ENCODE measurements at places on chromosomes 5 and 9.

DNA sequence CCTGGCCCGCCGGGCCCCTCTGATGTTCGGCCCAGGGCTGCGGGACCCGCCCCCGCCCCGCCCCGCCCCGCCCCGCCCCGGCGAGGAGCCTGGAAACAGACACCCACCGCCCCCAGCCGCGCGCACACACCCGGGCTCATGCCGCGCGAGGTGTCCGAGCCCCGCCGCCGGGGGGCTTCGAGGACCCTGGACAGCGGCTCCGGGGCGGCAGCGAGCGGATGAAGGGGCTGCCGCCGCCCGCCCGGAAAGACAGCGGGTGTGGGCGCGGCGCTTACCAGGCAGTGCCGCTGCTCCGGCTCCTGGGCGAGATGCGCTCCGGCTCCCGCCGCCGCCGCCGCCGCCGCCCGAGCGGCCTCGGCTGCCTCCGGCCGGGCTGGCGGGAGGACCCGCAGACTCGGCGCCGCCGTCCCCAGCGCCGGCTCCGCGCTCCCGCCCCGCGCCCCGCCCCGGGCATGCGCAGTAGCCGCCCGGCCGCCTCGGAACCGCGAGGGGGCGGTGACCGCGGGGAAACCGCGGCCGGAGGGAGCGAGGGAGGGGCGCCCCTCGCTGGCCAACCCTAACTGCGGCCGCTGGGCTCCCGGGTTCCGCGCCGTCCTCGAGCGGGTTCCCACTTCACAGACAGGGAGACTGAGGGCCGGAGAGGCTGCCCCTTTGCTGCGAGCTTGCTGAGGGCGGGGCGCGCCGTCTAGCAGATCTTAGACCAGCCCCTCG, at the start of gene GPRIN1:
Gene GPRIN1, minus strand, starts transcription at position 433 of the 711 bp plus-strand sequence. CDS start 10,322 bp downstream, outside the sequence.
- DNase-seq, result peak; percentile 82

DNA sequence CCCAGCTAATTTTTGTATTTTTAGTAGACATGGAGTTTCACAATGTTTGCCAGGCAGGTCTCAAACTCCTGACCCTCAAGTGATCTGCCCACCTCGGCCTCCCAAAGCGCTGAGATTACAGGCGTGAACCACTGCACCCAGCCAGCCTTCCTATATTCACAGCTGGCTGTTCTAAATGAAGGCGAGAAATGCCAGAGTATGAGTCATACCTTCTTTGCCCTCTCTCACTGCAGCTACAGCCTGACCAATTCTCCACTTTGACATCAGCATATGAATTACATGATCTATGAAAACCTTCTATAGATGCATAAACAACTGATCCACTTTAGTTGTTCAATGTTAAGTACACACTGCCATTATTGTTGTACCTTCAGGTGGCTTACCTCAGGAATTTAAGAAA, 14.5 kb downstream of the APTX start:
- no peak for DNase-seq

- no peak for DNase-seq
Observed at GRCh38 chr5:136890431-136891148, 525.2 kb upstream of the TRPC7 start.

DNA sequence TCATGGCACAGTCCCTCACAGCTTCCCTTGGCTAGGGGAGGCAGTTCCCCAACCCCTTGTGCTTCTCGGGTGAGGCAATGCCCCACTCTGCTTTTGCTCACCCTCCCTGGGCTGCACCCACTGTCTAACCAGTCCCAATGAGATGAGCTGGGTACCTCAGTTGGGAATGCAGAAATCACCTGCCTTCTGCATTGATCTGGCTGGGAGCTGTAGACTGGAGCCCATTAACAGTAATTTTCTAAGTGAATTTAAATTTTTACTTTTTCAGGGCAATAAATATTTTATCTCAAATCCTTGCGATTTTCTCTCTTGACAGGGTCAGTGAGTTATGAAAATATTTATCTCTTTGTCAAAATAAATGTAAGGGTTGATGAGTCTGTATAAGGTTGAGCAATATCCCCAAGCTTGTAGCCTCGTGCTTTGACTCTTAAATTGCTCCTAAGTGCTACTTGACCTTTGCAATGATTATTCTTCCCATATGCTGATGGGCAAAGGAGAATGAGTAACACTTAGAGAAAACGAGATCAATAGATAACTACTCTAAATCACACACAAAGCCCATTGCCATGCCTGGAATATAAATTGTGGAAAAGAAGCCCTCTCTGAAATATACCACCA, 82.1 kb upstream of the MOCS2 start:
- no peak for DNase-seq

GRCh38 chr5:8399471-8399870, 530.5 kb downstream of the MTRR start:
- no peak for DNase-seq

DNA sequence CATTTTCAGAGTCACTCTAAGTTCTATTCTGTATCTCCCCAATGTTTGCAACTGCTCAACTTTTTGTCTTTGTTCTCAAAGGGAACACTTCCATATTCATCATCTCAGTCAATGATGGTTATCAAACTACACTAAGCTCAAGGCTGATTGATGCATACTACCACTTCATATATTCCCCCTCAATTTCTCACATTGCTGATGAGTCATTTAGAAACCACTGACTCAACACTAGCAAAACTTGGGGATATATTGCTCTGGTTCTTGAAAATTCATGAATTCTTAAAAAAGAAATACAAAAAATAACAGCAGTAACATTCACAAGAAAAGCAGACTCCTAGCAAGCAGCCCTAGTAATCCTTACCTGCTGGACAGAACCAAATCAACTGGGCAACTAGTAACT, 52.2 kb downstream of the ABHD17B start:
- no peak for DNase-seq

DNA sequence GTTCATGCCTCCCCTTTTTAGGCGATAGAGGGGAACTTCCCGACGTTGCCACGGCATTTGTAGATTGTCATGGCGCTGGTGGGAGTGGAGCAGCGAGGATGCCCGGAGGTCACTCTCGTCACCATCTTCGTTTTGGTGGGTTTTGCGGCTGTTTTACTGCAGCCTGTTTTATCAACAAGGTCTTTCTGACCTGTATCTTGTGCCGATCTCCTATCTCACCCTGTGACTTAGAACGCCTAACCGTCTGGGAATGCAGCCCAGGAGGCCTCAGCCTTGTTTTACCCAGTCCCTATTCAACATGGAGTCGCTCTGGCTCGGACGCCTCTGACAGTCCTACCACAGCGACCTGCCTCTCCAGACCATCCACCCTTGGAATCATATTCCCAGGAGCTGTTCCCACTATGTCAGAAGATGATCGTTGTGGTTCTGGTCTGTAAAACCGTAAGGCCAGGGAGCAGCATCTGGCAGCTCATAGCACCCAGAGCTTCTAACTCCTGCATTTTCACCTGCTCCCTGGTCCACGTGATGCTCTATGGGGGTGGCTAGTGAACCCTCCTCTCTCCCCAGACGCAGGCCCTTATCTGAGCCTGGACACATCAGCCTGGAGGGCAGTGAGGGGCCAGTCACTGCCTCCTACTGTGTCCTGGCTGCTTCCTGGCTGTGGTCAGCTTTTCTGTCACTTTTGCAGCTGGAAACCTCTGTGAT, 35.1 kb upstream of the CLK4 start:
- no peak for DNase-seq

DNA sequence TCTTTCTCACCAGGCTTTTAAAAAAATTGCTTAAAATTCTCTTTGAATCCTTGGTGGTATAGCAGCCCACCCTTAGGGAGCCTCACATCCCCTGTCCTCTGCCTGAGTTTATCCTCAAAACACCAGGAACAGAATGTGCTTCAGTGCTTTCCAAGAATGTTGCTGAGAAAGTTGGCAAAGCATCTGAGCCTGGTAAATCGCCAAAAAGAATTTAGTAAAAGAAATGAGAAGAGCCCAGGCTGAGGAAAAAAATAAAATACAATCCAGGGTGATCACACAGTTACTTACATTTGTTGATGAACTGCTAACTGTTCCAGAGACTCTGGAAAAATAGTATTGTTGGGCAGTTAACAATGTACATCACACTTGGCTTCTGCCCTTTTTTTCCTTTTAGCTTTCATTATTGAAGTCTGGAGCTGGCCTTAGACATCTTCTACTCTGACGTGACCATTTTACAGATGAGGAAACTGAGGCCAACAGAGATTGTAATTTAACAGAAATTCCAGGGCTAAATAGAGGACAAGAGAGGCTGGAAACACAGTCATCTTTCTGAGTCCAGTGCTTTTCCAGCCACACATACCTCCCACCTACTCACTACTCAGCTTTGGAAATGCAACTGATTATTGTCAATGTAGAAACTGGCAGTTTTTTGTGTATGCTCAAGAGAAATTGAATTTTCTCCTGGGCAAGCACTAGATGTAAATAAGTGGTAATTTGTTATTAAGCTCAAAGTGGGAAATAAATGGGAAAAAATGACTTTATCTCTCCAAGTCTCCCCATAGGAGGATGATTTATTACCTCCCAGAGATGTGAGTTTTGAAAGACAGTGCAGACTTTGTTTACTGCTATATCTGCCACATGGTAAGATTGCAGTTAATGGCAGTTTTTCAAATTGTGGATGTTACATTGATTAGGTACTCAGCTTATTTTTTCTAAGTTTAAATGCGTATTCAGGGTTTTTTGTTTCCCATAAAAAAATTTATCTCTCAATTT, 86.7 kb upstream of the ALDH1A1 start:
- no peak for DNase-seq

DNA sequence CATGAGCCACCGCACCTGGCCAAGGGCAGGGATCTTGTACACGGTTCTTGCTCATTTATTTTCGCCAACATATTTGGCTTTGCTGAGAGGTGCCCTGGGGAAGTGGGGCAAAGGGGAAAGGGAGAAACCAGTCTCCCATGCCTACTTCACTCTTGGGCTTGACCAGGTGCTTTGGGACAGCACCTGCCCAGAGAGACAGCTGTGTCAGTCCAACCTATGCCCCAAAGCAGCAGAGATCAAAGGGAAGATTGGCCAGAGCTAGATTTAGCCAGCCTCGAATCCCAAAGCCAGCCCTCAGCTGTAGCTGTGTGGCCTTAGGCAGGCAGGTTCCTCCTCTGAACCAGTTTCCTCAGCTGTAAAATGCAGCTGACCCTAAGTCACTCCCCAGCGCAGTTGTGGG, 2.3 kb upstream of the PTGES start:
- no peak for DNase-seq

- DNase-seq, result no peak
Observed at GRCh38 chr9:17839776-17840175, 260.9 kb downstream of the SH3GL2 start.

GRCh38 chr5:1312206-1312605, 17.3 kb upstream of the TERT start:
- peak; percentile 53 for DNase-seq

- DNase-seq, result no peak
Observed at GRCh38 chr5:175582697-175583096, 75.2 kb upstream of the HRH2 start.

GRCh38 chr5:123803359-123803758, 291.4 kb downstream of the CSNK1G3 start:
- DNase-seq, result no peak

Measured in activated naive CD4-positive, alpha-beta T cell treated with anti-CD3 and anti-CD28 coated beads, Interleukin-2, amount 50 U/mL, for 72 hours (primary cell).